Fibroblast of villous mesenchyme (primary cell): ENCODE measurements at places on chromosomes 16 and 17.

DNA sequence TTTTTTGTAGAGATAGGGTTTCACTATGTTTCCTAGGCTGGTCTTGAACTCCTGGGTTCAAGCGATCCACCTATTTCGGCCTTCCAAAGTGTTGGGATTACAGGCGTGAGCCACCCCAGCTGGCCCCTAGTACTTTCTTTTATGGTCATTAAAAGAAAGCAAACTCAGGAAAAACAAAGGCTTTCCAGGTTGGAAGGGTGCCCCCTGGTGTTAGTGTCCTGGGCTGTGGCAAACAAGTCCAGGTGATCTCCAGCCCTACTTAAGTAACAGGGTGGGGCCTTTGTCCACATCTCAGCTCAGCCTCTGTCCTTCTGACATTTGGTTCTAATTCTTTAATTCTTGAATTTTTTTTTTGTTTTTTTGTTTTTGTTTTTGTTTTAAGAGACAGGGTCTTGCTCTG is 6.9 kb downstream of the IGFBP4 start:
- DNase-seq, result peak; percentile 49

DNA sequence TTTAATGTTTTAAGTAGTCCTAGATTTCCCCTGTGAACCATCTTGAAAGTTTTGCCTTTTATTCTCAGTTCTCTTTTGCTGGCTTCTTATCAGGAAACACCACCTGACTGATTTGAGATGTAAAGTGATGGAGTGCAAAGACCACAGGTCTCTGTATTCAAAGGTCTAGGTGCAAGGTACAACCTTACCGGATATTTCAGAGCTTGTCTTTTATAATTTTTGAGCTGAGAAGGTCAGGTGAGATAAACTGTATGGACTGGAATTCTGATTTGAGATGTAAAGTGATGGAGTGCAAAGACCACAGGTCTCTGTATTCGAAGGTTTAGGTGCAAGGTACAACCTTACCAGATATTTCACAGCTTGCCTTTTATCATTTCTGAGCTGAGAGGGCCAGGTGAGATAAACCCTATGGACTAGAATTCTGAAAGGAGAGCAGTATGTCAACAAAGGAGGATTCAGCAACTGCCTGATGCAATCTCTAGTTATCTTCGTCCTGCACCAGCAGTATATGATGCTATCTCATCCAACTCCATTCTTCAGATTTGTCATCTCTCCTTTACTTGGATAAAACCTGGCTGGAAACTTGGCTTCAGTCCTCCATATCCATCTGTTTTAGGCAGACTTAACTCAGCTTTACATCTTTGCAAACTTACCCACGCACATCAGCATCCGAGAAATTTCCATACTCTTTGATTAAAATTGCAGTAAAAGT is 64.3 kb downstream of the CENPV start:
- peak; percentile 46 for DNase-seq

GRCh38 chr16:88070989-88071625 is 119.9 kb downstream of the BANP start:
- no peak for DNase-seq

GRCh38 chr16:85112364-85112763 is at the start of gene CIBAR2:
Gene CIBAR2, minus strand, starts transcription at chr16:85112472. Its CDS starts 120 bp downstream, at chr16:85112352.
- DNase-seq, result no peak

- DNase-seq, result peak; percentile 56
These were observed 190.9 kb downstream of the LGALS9B start for GRCh38 chr17:20276421-20276820.

- no peak for DNase-seq
These were observed 7.5 kb downstream of the MYO15A start for GRCh38 chr17:18116078-18116477.

GRCh38 chr16:48627148-48627547 is 17.2 kb upstream of the N4BP1 start:
- no peak for DNase-seq

DNA sequence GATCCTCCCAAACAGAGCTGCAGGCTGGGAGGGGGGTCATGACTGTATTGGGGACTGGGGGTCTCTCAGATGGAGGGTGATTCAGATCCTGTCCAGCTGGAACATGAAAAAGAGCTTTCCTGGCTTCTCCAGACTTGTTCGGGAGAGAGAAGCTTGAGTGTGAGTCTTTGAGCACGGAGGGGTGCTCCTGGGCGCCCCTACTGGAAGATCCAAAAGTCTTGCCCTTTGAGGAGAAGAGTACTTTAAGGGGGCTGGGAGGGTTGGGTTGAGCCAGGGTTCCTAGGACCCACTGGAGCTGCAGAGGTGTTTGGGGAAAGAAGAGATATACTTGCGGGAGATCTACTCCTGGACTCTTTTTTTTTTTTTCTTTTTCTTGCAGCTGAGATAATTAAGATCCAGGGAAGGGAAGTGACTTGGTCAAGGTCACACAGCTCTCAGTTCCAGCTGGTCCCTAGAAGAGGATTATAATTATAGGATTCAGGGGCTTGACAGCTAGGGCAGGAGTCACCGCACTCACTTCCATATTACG is 8.4 kb downstream of the RARA start:
- peak; percentile 82 for DNase-seq

- DNase-seq, result peak; percentile 29
These were observed at the start of gene ZNF469 for GRCh38 chr16:88382491-88383400. Gene ZNF469, plus strand, starts transcription at chr16:88382959. Its CDS starts 44,512 bp downstream, at chr16:88427471.

GRCh38 chr17:77527836-77528505 is 387.2 kb downstream of the SEC14L1 start:
- DNase-seq, result no peak

DNA sequence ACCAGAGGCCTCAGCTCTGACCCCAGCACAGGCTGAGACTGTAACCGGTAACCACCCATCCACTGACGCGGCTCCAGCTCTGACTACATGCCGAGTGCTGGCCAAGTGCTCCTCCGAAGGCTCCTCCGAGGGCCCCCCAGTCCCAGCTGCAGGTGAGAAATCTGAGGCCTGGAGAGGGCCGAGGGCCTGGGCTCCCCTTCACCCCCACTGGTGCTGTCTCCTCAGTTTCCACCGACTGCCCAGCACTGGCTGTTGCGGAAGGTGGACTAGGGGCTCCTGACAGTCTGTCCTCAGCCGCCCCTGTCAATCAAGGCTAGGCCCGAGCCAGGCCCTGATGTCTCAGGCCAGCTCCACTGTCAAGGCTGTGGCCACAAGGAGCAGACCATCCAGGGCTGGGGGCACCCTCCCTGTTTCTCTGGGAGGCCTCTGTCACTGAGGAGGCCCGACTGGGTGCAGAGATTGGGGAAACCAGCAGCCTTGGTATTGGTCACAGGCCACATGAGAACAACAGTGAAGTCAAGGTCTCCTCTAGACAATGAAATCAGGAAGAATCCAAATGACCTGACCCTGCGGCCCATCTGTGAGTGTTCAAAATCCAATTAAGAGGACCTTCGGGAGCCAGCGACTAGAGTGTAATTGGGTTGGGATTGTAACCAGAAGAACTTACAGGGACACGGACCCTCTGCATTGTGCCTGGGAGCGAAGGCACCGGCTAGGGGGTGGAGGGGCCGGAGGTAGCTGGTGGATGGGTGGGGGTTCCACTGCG is 5.1 kb downstream of the TMEM235 start:
- DNase-seq, result no peak

DNA sequence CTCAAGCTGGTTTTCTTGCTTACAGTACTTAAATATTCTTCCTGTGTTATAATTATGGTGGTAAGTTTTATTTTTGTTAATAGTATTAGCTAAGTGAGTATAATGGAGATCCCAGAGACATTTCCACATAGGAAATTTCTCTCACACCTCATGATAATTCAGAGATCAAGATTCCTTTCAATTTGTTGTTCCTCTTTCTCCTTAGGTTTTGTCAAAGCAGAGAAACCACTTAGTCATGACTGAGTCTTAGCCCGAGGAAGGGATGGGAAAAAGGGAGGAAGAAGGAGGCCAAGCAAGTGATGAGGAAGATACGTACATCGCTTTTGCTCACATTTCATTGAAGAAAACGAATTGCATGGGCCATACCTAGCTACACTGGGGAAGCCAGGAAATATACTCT is 18.4 kb downstream of the ESRP2 start:
- DNase-seq, result no peak

- no peak for DNase-seq
These were observed 39.9 kb downstream of the WSCD1 start for GRCh38 chr17:6110088-6110487.

GRCh38 chr17:50187751-50188530 is 13.5 kb downstream of the COL1A1 start:
- peak; percentile 67 for DNase-seq
